Stimulated activated CD8-positive, alpha-beta memory T cell treated with anti-CD3 and anti-CD28 coated beads, Interleukin-4, amount 100 ng/mL, for 1 hour (primary cell): ENCODE measurements at places on chromosomes 6 and 20.

DNA sequence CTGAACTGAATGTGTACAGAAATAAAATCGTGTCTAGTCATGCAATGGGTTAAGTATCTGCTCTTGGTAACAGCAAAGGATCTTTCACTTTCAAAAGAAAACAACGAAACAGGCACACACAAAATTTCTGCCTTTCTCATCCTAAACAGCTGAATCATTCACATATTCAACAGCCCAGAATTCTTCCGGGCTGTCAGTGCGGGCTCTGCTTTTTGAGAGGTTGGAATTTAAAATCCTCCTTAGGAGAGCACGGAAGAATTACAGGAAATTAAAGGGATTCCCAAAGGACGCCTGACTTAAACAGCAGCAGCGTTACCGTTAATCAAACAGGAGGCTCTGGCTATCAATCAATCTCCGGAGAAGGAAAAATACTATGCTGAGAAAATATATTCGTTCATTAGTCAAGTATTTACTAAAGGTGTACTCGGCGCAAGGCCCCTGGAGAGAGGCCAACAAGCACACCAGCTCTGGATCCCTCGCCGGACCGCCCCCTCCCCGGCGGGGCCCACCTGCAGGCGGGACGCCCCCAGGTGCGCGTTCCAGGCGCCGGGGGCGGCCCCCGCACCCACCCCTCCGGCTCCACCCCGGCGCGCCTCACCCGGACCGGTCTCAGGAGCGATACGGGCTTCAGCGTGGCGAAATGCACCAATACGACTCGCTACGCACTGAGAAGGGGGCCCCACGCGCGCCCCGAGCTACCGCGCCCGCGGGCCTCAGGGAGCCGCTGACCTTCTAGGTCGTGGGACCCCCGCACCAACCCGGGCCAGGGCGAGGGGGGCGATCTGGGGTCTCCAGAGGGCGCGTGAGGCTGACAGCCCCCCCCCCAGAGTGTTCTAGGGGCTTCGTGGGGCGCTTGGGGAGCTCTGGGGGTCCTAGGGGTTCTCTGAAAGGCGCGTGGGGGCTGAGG lies 1.0 kb downstream of the NAPB start:
- peak; percentile 16 for DNase-seq

DNA sequence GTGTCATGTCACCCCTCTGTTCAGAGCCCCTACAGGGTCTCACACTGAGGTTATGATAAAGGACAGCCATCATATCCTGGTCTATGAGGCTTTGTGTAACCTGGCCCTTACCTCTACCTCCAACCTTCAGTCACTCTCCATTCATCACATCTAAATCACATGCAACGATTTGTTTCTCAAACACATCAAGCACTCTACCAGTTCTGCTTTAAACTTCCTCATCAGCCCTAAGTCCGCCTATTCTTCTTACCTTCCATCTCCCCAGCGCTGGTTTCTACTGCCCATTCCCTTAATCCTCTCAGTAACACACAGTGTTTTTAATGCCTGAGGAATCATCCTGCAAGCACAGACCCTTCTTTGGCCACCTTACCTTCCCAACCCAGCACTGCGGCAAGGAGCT lies 17.9 kb upstream of the BACH2 start:
- no peak for DNase-seq

DNA sequence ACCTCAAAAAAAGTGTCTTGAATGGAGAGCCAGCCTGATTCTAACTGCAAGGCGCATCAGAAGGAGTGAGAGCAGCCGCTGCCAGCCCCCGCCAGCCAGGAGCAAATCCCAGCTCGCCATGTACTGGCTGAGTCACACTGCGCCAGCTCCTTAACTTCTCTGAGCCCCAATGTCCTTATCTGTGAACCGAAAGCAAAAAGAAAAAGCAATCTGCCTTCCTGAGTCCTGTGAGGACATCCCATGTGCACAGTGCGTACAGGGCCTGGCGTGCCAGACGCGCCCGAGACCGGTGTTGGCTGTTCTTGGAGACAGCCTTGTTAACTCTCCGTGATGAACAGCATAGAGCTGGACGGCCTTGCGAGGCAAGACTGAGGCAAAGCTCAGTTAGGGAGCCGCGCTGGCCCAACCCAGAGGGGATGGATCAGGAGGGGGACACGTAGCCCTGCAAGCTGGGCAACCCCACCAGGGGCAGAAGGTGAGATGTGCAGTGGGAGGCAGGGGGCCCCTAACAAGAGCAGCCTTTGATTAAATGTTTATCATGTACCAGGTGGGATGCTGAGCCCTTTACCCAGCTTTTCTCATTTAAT lies 122.7 kb downstream of the AGPAT4 start:
- no peak for DNase-seq

- no peak for DNase-seq
Observed at GRCh38 chr6:21078497-21078896, 515.1 kb upstream of the SOX4 start.

DNA sequence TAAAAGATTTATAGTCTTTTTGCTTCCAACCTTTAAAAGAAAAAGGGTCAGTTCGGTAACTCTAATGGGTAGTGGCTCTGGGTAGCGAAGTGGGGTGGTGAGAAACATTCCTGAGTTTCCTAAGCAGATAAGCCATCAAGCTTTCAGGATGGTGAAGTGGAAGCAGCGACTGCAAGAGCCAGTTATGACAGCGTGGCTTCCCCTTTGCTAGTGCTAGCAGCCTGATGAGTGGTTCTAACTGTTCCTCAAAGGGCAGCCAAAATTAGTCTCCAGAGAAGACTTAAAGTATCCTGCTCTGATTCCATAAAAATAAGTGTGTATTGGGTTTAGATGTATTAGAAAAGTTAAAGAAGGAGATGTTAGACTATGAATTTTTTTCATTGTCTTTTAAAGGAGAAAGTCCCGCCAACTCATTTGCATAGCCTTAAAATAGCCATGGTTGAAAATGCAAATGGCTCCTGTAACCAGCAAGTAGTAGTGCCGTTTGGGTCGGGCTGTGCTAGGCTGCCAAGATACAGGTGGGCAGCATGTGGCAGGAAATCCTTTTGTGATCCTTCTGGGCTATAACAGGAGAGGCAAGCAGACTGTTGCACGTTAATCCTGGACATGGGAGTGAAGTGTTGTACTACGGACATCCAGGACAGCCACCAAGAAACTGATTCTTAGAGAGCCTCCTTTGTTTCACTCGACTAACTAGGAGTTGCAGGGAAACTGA lies 18.0 kb downstream of the ELOVL2 start:
- no peak for DNase-seq

DNA sequence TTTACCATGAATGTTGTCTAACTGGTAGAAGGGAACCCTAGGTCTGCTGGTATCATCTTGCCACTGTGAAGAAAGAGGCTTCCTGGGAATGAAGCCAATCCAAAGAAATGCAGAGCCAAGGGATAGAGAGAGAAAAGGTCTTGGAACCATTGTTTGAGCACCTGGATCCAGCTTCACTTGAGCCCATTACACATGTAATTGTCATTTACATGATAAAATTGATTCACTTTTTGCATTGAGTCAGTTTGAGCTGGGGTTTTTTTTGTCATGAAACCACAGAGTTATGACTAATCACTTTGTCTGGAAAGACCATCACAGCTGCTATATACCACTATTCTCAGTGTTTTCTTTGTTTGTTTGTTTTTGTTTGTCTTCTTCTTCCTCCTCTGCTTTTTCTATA lies 112.3 kb downstream of the CBLN4 start:
- DNase-seq = no peak

GRCh38 chr6:14290772-14291330 lies 173.3 kb downstream of the CD83 start:
- DNase-seq = no peak

- DNase-seq = no peak
Observed at GRCh38 chr6:75855052-75855451, 106.0 kb downstream of the MYO6 start.

DNA sequence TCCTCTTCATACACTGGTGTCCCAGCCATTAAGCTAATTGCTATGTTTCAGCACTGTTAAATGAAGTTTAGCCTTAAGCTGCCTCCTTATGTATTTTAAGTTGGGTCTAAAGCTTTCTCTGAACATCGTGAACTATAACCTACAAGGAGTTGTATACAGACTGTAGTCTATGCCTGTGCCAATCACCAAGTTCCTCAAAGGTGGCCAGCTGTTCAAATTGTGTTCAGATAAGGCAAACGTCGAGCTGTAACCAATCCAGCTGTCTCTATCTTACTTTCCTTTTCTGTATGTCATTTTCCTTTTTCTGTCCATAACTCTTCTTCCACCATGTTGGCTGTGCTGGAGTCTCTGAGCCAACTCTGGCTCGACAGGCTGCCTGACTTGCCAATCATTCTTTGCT lies 199.6 kb downstream of the OGFRL1 start:
- DNase-seq = no peak

GRCh38 chr6:12343440-12344162 lies 53.4 kb downstream of the EDN1 start:
- no peak for DNase-seq
